Activated B cell treated with CpG ODN at 0.5 μM for 24 hours (primary cell): ENCODE measurements at places on chromosomes 2 and 18. TPM values are rescaled to one million over a fixed set of nuclear protein-coding genes. Genes with fewer than 3 reads are reported as not detected.

B4GALT6 gene
- 3.1 and 3.8 TPM in 2 replicates for total RNA-seq

TANC1 gene
- total RNA-seq, result 0.02 TPM in 1 of 2 replicates, not detected in the other

GRCh38 chr2:111900859-111901258, 2.5 kb downstream of the MERTK start:
- H3K4me3 ChIP-seq, result no peak overlapping the region
- no peaks in the 10 kb centered on the region for H3K36me3 ChIP-seq
- no peak overlapping the region for H3K27ac ChIP-seq
- no peak for DNase-seq
- peaks cover 15% of the 10 kb centered on the region for H3K4me1 ChIP-seq

TEKT4 gene
- 0.15 TPM in 1 of 2 replicates, not detected in the other for total RNA-seq

GRCh38 chr18:36780748-36781147, 48.1 kb downstream of the TPGS2 start:
- peaks cover 8% of the 10 kb centered on the region for H3K36me3 ChIP-seq
- no peaks in the 10 kb centered on the region for H3K4me1 ChIP-seq
- no peak overlapping the region for H3K27ac ChIP-seq
- no peaks in the 10 kb centered on the region for H3K27me3 ChIP-seq
- no peak for DNase-seq

PDE1A gene
- not detected in 2 replicates for total RNA-seq

DNA sequence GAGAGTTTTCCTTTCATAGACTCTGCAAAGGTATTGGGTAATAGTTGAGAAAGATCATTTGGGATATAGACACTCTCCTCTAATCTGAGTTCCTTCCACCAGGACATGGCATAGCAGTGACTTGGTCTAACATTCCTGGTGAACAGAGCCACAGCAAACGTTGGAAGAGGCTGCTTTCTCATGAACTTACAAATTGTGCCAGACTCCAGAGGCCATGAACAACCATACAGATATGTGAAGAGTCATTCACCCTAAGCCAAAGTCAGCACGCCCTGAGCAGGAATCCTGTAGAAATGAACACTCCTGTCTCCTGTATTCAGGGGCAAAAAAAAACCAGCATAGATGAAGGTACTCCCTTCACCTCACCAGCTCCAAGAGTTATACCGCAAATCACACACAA, 152.8 kb downstream of the TMEM18 start:
- H3K27me3 ChIP-seq, result no peaks in the 10 kb centered on the region
- no peaks in the 10 kb centered on the region for H3K36me3 ChIP-seq
- H3K4me1 ChIP-seq, result peaks cover 2% of the 10 kb centered on the region

DNA sequence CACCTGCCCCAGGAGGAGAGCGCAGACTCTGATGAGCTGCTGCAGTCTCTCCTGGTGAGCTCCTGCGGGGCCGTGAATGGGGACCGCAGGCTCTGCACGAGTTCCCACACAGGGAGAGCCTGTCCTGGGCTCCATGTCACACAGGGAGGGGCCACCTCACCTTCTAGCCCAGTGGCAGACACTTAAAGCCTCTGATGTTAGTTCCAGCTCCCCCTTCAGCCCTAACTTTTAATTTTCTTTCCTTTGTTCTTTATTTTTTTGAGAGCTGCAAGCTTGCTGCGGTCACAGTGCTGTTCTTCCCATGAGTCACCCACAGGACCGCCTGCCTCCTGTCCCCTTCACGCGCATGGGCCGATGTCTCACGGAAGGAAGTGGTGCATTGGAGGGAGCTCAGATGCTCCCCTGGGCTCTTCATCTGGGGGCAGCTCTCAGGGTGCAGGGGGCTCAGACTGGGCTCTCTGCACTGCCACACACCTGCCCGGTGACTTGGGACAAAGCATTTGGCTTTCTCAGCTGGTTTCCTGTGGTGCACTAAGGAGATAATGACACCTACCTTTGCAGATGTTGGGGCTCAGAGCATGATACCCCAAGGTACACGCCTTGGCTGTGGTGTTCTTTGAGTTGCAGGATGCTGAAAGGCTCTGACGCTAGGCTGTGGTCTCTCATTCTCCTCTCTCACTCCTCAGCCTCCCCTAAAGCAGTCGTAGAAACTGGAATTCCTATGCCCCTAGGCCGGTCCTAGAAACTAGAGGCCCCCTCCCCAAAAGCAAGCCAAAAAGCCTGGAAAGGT, 37.2 kb upstream of the PXDN start:
- no peak overlapping the region for H3K4me3 ChIP-seq
- no peaks in the 10 kb centered on the region for H3K36me3 ChIP-seq
- H3K27ac ChIP-seq, result no peak overlapping the region
- no peak for DNase-seq

DNA sequence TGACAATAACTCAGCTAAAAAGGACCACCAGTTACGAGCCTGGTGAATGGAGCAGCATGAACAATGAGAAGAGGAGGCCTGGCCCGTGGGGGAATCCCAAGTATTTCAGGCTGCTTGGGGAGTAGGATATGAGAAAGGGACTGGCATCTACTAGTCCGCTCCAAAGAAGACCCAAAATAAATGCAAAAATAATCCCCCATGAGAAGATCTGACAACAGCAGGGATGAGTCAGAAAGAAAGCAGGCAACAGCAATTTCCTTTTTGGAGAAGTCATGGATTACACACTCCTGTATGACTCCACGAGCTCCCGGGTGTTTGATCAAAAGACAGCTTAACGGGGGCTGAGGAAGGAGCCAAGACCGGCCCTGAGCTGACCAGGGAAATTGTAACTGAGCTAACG, 111.4 kb downstream of the SOX11 start:
- no peaks in the 10 kb centered on the region for H3K4me1 ChIP-seq
- DNase-seq, result no peak
- no peaks in the 10 kb centered on the region for H3K27me3 ChIP-seq
- H3K27ac ChIP-seq, result no peak overlapping the region

DNA sequence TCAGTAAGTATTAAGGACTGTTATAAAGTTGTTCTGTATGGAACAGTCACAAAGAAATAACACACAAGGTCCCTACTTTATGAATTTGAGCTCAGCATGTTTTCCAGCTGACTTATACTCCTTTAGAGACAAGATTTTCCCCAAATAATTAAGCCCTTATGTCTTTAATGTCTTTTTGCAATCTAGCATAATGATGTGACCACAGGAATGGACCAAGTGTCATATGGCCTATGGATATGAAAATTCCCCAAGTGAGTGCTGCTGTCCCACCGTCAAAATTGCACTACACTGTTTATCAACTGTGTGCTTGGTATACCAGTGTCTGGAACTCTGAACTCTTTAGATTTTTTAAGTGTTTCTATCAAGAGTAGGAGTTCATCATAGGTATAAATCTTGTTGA, 369.6 kb downstream of the PID1 start:
- no peaks in the 10 kb centered on the region for H3K36me3 ChIP-seq
- H3K4me1 ChIP-seq, result no peaks in the 10 kb centered on the region
- no peak overlapping the region for H3K27ac ChIP-seq
- H3K4me3 ChIP-seq, result no peak overlapping the region
- DNase-seq, result no peak

GRCh38 chr2:159859583-159859982, 61.6 kb upstream of the CD302 start:
- H3K4me3 ChIP-seq, result no peak overlapping the region
- H3K27me3 ChIP-seq, result no peaks in the 10 kb centered on the region
- peaks cover 84% of the 10 kb centered on the region for H3K36me3 ChIP-seq
- H3K27ac ChIP-seq, result no peak overlapping the region

MRPL44 gene
- total RNA-seq, result 29.9 and 30.4 TPM in 2 replicates

GRCh38 chr2:2825516-2826208, 494.6 kb upstream of the MYT1L start:
- H3K27me3 ChIP-seq, result no peaks in the 10 kb centered on the region
- DNase-seq, result no peak
- H3K36me3 ChIP-seq, result no peaks in the 10 kb centered on the region
- no peaks in the 10 kb centered on the region for H3K4me1 ChIP-seq

DNA sequence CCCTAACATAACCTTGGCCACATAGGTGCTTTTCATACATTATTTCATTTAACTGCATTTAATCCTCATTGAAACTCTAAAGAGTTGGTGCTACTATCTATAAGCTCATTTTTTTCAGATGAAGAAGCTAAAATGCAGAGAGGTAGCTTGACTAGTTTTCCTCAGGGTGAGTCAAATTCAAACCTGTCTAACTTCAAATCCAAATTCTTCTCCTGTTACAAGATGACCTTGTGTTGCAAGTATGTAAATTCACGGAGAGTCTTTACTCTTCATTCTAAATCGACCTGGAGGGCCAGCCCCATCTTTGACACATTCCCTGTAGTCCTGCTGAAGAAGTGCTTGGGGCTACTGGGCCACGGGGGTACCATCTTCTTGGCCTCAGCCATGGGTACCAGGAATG, 8.2 kb upstream of the SETBP1 start:
- peaks cover 4% of the 10 kb centered on the region for H3K4me1 ChIP-seq
- H3K27ac ChIP-seq, result no peak overlapping the region
- peaks cover 2% of the 10 kb centered on the region for H3K36me3 ChIP-seq
- no peaks in the 10 kb centered on the region for H3K27me3 ChIP-seq
- H3K4me3 ChIP-seq, result no peak overlapping the region

CIDEA gene
- not detected in 2 replicates for total RNA-seq

- H3K4me3 ChIP-seq, result no peak overlapping the region
- no peaks in the 10 kb centered on the region for H3K27me3 ChIP-seq
- DNase-seq, result no peak
Measured at GRCh38 chr2:79981316-79981715, 323.2 kb downstream of the LRRTM1 start.
